CD4-positive, alpha-beta T cell treated with Interleukin-21 for 1 hour (primary cell): ENCODE measurements at places on chromosomes 1 and 21.

DNA sequence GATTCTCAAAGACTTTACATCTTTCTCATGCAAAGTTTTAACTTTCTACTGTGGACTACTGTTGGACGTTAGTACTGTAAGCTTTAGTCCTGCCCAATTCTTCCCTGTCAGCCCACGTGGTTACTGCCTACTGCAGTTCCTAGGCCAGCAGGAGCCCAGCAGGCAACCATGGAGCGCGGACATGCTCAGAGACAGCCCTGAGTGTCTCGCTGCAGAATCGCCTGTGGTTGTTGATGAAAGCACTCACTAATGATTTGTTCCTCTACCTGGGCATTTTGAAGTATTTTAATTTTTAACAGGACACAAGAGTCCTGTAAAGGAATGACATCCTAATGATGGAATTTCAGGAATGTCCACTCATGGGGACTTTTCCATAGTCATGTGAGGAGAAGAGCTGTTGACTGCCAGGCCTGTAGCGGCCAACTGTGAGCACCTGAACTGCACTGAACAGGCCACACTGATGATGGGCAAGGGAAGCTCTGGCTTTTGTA, 44.1 kb downstream of the PGBD5 start:
- DNase-seq, result no peak

- DNase-seq, result no peak
These were observed 820.7 kb downstream of the NCAM2 start for GRCh38 chr21:21818898-21819297.

DNA sequence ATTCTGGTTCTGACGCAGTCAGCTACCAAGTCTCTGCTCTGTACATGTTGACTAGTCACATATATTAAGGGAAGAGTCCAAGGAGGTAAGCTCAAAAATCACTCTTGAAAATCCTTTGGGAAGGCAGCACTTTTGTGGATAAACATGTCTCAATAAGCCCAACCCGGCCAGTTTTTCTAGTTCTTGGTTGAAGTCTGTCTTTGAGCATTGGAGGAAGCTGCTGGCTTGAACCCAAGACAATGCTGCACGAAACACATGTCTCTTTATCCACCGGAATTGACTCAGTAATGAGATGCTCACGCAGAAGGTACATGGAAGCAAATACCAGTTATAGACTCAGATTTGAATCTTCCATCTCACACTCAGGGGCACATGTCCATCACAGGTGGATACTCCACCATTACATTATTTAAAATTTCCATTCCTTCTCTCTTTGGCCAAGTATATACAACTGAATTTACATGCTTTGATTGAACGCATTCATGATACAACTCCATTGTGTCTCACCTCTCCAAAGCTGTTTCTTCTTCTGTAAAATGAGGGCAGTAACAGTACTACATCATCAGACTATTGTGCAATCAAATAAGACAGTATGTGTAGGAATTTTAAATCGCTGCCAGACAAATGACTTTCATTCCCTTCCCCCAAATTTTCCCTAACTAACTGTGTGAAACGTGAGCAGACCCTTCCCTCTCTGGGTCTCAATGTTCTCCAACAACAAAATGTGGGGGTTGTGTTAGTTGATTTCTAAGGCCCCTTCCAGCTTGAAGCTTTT, 9.6 kb upstream of the GUCA2A start:
- no peak for DNase-seq

- no peak for DNase-seq
These were observed 4.8 kb upstream of the RHCE start for GRCh38 chr1:25425098-25426085.

GRCh38 chr1:44239331-44239960, 26.2 kb downstream of the DMAP1 start:
- DNase-seq, result no peak

DNA sequence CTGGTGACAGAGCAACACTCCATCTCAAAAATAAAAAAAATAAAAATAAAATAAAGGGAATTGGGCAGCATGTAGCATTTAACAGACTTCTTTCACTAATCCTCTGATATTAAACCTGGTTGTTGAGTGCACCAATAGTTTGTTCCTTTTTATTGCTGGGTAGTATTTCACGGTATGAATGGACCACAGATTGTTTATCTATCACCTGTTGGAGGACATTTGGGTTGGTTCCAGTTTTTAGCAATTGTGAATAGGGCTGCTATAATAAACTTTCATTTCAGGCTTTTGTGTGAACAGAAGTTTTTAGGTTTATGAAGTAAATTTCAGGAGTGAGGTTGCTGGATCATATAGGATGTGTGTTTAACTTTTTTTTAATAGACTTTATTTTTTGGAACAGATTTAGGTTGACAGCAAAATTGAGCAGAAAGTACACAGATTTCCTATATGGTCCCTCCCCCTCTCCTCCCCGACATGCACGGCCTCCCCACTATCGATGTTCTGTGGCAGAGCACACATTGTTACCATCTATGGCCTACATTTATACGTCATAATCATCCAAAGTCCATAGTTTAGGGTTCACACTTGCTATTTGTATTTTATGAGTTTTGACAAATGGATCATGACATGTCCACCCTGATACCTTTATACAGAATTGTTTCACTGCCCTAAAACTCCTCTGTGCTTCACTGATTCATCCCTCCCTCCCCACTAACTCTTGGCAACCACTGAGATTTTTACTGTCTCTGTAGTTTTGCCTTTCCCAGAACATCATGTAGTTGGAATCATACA, 66.1 kb upstream of the TMPRSS2 start:
- no peak for DNase-seq

DNA sequence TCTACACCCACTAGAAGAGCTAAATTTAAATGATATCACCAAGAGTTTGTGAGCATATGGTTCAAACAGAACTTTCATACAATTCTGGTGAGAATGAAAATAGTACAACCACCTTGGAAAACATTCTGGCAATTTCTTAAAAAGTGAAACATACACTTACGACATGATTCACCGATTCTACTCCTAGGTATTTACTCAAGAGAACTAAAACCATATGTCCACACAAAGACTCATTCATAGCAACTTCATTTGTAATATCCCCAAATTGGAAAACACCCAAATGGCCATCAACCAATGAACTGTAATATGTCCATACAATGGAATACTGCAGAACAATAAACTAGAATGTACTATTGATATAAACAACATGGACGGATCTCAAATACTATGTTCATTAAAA, 51.2 kb upstream of the ADAM30 start:
- no peak for DNase-seq

DNA sequence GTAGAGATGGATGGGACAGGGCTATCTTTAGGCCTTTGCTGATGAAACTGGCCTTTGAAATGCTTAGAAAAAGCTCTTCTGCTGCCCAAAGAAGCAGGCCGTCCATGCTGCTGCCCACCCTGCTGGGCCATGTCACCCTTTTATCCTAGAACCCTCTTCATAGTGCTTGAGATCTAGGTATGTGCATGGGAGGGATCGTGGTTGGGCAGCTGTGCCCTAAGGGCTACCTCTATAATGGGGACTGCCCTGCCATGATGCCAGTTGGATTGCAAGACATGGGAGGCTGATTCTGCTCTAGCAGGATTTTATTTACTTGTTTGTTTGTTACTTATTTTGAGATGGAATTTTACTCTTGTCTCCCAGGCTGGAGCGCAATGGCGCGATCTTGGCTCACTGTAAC, 69.0 kb downstream of the HHAT start:
- no peak for DNase-seq

GRCh38 chr1:182570611-182570970, 18.5 kb downstream of the RNASEL start:
- no peak for DNase-seq

- no peak for DNase-seq
These were observed 4.5 kb downstream of the PRDM15 start for GRCh38 chr21:41874611-41875010.

GRCh38 chr1:237287876-237288521, 246.0 kb downstream of the RYR2 start:
- DNase-seq, result no peak

DNA sequence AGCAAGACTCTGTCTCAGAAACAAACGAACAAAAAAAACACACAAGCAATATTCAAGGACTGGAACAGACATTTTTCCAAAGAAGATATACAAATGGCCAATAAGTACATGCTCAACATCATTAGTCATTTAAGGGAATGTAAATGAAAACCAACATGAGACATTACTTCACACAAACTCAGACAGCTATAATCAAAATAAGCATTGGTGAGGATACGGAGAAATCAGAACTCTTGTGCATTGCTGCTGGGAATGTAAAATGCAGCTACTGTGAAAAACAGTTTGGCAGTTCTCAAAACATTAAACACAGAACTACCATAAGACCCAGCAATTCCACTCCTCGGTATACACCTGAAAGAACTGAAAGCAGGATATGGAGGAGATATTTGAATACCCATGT, 15.4 kb downstream of the NOL9 start:
- no peak for DNase-seq

GRCh38 chr1:17047924-17048323, 5.9 kb downstream of the SDHB start:
- no peak for DNase-seq

- no peak for DNase-seq
These were observed 8.1 kb upstream of the KHDRBS1 start for GRCh38 chr1:32005522-32005921.

DNA sequence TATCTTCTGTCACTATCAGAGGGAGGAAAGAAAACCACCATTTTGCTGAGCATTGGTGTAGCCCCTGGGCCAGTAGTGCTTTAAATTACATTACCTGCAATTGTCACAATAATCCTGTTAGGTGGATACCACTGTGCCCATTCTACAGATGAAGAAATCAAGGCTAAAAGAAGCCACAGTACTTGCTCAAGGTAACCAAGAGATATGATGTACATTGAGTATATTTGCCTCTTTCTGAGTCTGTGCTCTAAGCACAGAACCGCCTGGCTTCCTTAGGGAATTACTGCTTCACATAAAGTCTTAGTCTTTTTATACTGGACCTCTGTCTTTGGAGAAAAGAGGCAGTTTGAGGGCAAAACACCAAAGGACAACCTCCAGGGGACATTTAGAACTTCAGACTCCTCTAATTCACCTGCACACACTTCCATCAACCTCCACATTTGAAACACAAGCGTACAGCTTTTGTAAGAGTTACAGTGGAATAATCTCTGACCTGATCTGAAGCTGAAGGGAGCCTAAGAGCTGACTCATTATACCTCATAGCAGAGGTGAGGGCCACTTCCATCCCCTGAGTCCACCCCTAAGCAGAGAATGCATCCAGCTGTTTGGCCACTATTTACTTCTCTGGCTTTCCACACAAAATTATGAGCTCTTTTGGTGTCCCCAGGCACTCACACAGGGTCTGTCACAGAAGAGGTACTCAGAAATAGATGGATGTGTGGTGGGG, 61.8 kb downstream of the PLPP3 start:
- no peak for DNase-seq

DNA sequence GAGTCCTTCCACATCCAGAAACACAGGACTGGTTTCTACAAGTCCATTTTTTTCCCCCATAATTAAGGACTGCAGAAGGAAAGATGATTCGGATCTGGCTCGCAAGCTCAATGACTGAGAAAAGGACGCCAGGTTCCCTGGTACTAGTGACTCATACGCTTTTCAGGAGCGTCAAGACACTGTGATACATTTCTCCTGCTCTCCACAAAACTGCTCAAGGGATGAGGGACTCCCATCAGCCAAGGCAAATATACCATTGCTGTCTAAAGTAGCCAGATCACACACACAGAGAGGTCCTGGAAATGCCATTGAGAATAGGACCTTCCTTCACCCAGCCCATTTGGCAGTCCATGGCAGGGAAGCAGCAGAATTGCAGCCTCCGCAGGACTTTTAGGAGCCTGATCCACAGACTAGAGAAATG, 253.6 kb upstream of the IRF2BP2 start:
- no peak for DNase-seq

- DNase-seq, result peak; percentile 80
These were observed 13.5 kb downstream of the ESPN start for GRCh38 chr1:6438047-6438525.

DNA sequence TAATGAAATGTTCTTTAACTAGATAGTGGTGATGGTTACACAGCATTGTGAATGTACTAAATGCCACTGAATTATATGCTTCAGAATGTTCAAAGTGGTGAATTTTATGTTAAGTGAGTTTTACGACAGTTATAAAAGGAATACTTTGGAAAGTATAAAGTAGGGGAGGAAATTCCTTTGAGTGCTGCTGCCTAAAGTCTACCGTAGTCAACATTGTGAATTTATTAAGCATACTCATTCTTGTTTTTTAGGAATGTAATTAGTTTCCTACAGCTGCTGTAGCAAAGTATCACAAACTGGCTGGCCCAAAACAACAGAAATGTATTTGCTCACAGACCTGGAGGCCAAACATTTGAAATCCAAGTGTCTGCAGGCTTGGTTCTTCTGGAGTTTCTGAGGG, 73.0 kb downstream of the SWT1 start:
- DNase-seq, result no peak

- DNase-seq, result peak; percentile 70
These were observed at the start of gene CAMK2N1 for GRCh38 chr1:20485527-20486456. CAMK2N1 (minus strand) TSS chr1:20486210; CDS start chr1:20485379, 831 bp downstream.

DNA sequence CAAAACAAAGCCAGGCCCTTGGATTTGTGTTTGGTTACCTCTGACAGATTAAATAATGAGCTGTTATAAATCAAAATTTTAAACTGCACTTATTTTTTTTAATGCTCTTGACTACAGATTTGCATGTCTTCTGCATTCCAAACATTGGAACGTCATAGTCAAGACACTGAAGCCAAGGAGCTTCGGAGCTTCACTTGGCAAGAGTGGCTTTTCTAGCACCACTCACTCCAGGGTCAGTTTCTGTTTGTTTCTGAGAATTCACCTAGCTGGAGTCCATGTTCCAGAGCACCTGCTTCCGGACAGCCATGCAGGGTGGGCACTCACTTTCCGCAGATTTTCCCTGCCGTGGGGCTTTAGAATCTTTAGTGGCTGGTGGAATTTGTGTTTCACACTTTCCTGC, 202.9 kb downstream of the ZP4 start:
- DNase-seq, result no peak
